ENCODE measurements at places on chromosomes 11 and 22.
A peak's percentile ranks its signal among the peaks of the same experiment; 100 is the strongest.

- H3K27ac ChIP-seq = no peak overlapping the region
- H3K4me3 ChIP-seq = no peak overlapping the region
- H3K27me3 ChIP-seq = peaks cover 37% of the 10 kb centered on the region
- H3K36me3 ChIP-seq = peaks cover 4% of the 10 kb centered on the region
- DNase-seq = no peak
Observed at GRCh38 chr11:10311802-10312201, 6.9 kb downstream of the ADM start.

DNA sequence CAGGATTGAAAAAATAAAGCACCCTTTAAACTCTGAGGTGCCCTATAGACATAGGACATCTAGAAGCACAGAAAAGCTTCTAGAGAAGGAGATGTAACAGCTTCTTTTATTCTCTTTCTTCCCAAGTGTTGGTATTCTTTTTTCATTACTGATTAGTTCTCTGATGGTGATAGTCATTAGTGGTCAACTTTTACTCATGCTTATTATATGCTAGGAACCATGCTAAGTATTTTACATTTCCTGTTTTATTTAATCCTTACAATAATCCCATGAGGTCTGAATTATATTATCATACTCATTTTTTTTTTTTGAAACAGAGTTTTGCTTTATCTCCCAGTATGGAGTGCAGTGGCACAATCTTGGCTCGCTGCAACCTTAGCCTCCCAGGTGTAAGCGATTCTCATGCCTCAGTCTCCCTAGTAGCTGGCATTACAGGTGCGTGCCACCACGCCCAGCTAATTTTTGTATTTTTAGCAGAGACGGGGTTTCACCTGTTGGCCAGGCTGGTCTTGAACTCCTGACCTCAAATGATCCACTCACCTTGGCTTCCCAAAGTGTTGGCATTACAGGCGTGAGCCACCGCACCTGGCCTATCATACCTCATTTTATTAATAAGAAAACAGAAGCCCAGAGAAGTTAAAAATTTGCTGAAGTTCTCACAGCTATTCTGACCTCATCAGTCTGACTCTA lies 3.0 kb downstream of the C11orf52 start:
- H3K4me3 ChIP-seq = no peak overlapping the region
- H3K27me3 ChIP-seq = peaks cover 14% of the 10 kb centered on the region
- H3K4me1 ChIP-seq = peaks cover 58% of the 10 kb centered on the region
- no peaks in the 10 kb centered on the region for H3K36me3 ChIP-seq
- H3K27ac ChIP-seq = no peak overlapping the region

DNA sequence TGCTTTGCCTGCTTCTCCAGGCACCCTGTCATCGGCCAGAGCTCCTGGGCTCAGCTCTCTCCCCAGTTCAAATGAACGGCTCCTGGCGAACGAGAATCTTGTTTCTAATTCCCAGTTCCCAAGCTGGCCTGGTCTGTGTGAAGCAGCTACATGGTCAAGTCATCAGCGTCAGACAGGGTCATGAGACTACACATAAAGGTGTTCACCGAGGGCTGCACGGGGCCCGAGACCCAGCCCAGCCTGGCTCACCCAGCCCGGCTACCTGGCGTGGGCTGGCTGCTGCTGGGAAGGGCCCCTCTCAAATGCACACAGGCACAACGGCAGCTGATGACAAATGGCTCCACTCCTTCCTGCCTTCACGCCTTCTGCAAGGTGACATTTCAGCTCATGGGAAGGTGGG lies 14.6 kb upstream of the CELSR1 start:
- peaks cover 40% of the 10 kb centered on the region for H3K27me3 ChIP-seq
- H3K4me1 ChIP-seq = peaks cover 27% of the 10 kb centered on the region
- no peak overlapping the region for H3K4me3 ChIP-seq
- no peak overlapping the region for H3K27ac ChIP-seq

GRCh38 chr11:78262691-78263090 lies 74.0 kb downstream of the USP35 start:
- peaks cover 63% of the 10 kb centered on the region for H3K4me1 ChIP-seq
- no peaks in the 10 kb centered on the region for H3K36me3 ChIP-seq
- no peak overlapping the region for H3K4me3 ChIP-seq

GRCh38 chr11:118522571-118523072 lies 4.7 kb upstream of the TTC36 start:
- no peaks in the 10 kb centered on the region for H3K27me3 ChIP-seq
- DNase-seq = peak; percentile 21
- peaks cover 53% of the 10 kb centered on the region for H3K36me3 ChIP-seq
- peak overlapping the region; percentile 8 for H3K27ac ChIP-seq
- H3K4me1 ChIP-seq = peaks cover 23% of the 10 kb centered on the region
- H3K4me3 ChIP-seq = no peak overlapping the region

- H3K27ac ChIP-seq = no peak overlapping the region
- H3K4me3 ChIP-seq = peak overlapping the region; percentile 15
- H3K36me3 ChIP-seq = no peaks in the 10 kb centered on the region
- H3K27me3 ChIP-seq = peaks cover 59% of the 10 kb centered on the region
- peaks cover 89% of the 10 kb centered on the region for H3K4me1 ChIP-seq
Observed at GRCh38 chr11:117872420-117872961, 4.0 kb downstream of the FXYD6 start.

DNA sequence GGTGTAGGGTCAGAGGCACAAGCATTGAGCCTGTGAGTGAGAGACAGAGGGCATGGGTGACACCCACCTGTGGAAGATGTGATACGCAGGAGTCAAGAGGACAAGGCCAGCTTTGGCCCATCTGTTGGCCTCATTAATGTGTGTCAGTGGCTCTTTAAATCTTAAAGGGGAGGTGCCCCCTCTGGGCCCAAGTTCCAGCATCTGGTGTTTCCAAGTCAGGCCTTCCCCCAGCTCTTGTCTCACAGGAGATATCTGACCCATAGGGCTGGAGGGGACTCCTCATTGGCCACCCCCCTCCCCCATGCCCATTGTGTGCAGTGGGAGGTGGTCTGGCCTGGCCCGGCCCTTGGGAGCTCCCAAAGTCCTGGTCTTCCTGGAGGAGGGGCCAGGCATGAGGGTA lies 8.9 kb downstream of the KCNK7 start:
- H3K27ac ChIP-seq = no peak overlapping the region
- H3K4me1 ChIP-seq = peaks cover 62% of the 10 kb centered on the region
- peaks cover 5% of the 10 kb centered on the region for H3K36me3 ChIP-seq
- no peak overlapping the region for H3K4me3 ChIP-seq
- H3K27me3 ChIP-seq = peaks cover 57% of the 10 kb centered on the region
- DNase-seq = peak; percentile 52

- no peak overlapping the region for H3K4me3 ChIP-seq
- DNase-seq = no peak
- H3K36me3 ChIP-seq = peaks cover 7% of the 10 kb centered on the region
- peaks cover 24% of the 10 kb centered on the region for H3K4me1 ChIP-seq
- peaks cover 4% of the 10 kb centered on the region for H3K27me3 ChIP-seq
Observed at GRCh38 chr11:45852712-45853101, 5.4 kb downstream of the CRY2 start.

DNA sequence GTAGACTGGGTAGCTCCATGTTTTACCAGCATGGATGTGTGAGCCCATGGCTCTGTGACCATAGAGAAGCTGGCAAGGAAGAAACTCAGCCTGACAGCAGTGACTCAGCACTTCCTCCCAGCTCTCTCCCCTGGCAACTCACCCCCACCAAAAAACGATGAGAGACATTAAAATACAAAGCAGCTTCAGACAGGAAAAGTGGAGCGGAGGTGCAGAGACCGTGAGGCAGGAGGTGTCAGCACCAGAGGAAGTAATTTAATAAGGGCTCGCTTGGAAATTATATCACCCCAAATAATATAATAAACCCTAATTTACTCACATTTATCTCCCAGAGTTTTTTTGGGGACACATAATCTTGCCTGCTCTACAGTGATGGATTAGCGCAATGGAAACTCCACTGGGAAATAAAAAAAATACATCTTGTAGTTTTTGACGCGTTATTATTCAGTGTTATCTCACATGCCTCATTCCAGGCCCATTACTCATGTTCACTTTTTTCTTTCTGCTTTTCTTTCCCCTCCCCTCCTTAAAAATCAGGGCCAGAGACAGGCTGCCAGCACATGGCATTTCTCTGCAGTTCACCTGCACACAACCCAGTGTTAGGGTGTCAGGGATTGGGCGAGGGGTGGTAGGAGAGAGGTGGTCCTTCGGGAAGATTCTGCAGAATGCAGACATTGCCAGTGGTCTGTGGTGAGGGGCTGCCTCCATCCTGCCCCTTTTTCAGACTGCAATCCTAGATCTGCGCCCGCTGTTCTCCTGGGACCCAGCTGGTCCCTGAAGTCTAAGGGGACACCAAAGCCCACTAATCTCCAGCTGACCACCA lies 170.8 kb downstream of the BUD13 start:
- no peak overlapping the region for H3K27ac ChIP-seq
- no peaks in the 10 kb centered on the region for H3K4me1 ChIP-seq
- H3K4me3 ChIP-seq = no peak overlapping the region
- no peak for DNase-seq
- no peaks in the 10 kb centered on the region for H3K36me3 ChIP-seq
- H3K27me3 ChIP-seq = peaks cover 6% of the 10 kb centered on the region

- peaks cover 19% of the 10 kb centered on the region for H3K4me1 ChIP-seq
- no peak overlapping the region for H3K27ac ChIP-seq
- H3K4me3 ChIP-seq = no peak overlapping the region
- no peaks in the 10 kb centered on the region for H3K36me3 ChIP-seq
Observed at GRCh38 chr22:24434471-24435322, 7.3 kb downstream of the ADORA2A start.

- H3K27ac ChIP-seq = no peak overlapping the region
- H3K4me3 ChIP-seq = no peak overlapping the region
- no peak for DNase-seq
- H3K4me1 ChIP-seq = no peaks in the 10 kb centered on the region
- peaks cover 5% of the 10 kb centered on the region for H3K36me3 ChIP-seq
- H3K27me3 ChIP-seq = no peaks in the 10 kb centered on the region
Observed at GRCh38 chr11:8477680-8478079, 116.3 kb downstream of the STK33 start.

All from nephron progenitor cell (in vitro differentiated cells).